ENCODE measurements at places on chromosomes 2 and 18. TPM values are rescaled to one million over a fixed set of nuclear protein-coding genes. Genes with fewer than 3 reads are reported as not detected.

Gene PAX8
- 1.4 TPM for total RNA-seq

Gene RESP18
- not detected for total RNA-seq

Gene UGT1A8
- total RNA-seq: not detected

DNA sequence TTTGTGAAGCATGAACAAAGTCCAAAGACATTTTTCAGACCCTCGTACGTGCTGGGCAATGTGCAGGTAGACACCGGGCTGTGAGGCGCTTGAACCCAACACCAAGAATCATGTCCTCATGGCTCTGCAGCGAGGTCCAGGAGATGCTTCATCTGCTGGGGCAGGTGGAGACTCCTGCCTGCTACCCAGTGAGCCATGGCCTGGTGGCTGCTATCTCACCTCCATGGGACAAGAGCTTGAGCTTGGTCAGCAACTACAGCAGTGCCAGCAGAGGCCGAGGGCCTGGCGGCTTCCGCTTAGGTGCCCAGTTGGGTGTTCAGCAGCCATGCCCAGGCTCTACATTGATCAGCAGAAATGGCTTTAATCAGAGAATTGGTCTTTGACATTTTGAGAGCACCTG is 281.0 kb upstream of the HS6ST1 start:
- H3K4me3 ChIP-seq: no peak overlapping the region
- no peaks in the 10 kb centered on the region for H3K27me3 ChIP-seq
- no peak overlapping the region for H3K27ac ChIP-seq
- no peaks in the 10 kb centered on the region for H3K4me1 ChIP-seq

GRCh38 chr2:108417254-108417653 is 31.8 kb upstream of the GCC2 start:
- no peaks in the 10 kb centered on the region for H3K27me3 ChIP-seq
- DNase-seq: no peak
- H3K4me1 ChIP-seq: no peaks in the 10 kb centered on the region
- no peak overlapping the region for H3K27ac ChIP-seq

GRCh38 chr2:241225545-241225944 is 37.1 kb downstream of the ANO7 start:
- no peak overlapping the region for H3K4me3 ChIP-seq
- H3K27ac ChIP-seq: no peak overlapping the region
- no peaks in the 10 kb centered on the region for H3K36me3 ChIP-seq
- H3K4me1 ChIP-seq: peaks cover 10% of the 10 kb centered on the region
- DNase-seq: no peak
